CMK (cell line): ENCODE measurements at places on chromosomes 4 and X.

DNA sequence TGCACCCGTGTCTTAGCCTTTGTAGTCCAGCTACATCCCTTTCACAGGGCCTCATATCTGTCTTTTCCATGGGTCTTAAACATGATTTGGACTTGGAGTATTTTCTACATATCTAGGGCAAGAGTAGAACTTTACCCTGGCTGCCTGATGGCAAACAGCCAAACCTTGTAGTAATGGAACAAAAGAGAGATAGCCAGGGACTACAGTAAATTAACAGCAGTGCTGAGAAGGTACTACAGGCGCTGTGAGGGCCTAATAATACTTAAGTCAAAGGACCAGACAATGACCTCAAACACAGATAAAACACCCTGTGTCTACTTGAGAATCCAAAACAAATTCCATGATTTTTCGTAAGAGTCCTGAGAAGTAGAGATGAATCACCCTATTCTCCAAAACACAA lies 111.0 kb upstream of the WDR17 start:
- no peak for DNase-seq

DNA sequence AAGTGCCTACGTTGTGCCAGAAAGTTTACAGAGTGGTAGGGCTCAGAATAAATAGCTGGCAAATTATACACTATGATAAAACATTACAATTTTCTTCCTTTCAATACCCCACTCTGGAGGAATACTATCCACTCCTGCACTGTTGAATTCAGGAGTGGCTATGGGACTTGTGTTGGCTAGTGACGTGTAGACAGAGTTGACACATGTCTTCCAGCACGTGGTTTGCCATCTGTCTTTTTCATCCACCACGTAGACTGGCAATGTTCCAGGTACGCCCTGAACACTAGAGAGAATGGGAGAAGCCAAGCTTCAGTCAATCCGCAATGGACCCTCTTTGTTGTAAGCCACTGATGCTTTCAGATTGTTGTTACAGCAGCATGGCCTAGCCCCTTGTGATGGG lies 168.8 kb upstream of the RBPJ start:
- no peak for DNase-seq

DNA sequence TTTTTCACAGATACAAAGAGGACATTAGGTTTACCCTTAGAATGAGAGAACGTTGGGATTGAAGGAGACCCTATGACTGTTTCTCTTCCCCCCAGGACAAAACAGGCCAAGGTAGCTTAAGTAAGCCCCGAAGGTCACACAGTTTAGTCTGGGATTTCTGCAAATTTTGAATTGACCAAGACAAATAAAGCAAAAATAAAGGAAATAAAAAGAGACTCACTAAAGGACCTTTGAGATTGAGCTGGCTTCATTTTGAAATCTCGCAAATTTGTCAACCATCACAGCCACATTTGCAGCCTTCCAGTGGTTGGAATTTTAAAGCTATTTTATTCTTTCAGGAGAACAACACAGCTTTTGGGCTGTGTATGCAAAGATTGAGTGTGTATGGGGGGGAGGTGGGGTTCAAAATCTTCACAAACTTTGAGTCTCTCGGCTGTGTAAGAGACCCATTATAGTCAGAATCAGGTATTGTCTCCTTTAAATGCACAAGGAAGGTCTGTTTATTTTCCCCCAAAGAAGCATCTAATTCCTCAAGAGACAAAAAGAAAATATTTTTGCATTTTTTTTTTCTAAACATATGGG lies 4.2 kb downstream of the TMSB4X start:
- no peak for DNase-seq

DNA sequence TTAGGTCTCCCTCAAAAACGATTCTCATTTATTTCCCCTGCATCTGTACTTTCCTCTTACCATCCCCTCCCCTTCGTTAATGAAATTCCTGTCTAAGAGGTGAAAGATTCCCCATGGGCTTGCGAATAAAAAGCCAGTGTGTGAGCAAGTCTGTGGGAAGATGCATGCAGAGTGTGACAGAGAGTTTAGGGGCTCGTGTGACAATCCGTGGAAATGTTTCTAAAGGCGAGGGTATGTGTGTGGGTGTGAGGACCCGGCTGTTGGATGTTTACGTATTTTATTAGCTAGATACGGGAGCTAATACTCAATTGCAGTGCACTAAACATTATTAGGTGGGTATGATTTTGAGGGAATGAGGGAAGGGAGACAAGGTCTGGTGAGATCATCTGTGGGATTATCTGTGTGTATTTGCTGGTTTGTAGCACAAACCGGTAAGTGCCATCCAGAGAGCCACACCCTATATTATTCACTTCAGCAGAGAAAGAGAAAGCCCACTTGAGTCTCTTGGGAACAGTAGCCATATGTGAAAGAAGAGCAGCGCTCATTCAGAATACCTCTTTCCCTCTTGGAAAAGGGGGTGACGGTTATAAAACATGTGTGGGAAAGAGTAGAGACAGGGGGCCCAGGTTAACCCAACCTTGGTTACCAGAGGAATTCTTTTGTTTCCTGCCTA lies 893 bp upstream of the HOPX start:
- no peak for DNase-seq
